ENCODE measurements at places on chromosomes 4 and X. TPM values are rescaled to one million over a fixed set of nuclear protein-coding genes. Genes with fewer than 3 reads are reported as not detected.

Gene PABPC1L2A
- not detected for total RNA-seq

Gene XAGE1A
- not detected for total RNA-seq

Gene CXorf49
- total RNA-seq: not detected

- no peak for DNase-seq
Observed at GRCh38 chr4:14415146-14415545, 587.1 kb upstream of the CPEB2 start.

- no peak for DNase-seq
Observed at GRCh38 chrX:37287741-37288444, 61.3 kb upstream of the PRRG1 start.

DNA sequence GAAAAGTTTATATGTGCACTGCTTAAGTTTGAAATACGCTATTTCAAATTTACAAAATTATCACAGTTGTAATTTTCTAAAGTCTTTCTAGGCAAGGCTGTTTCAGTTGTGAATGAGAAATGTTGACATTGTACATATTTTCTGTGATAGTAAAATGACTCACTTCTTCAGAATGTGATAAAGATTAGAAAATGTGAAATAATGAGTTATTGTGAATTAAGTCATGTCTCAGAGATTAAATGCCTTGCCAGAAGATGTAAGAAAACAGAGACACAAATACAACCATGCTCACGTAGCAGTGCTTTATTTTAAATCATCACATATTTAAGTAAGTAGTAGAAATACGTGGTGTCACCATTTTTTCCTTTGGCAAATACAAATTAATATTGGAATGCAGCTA lies 768 bp downstream of the CLCN4 start:
- DNase-seq: no peak

DNA sequence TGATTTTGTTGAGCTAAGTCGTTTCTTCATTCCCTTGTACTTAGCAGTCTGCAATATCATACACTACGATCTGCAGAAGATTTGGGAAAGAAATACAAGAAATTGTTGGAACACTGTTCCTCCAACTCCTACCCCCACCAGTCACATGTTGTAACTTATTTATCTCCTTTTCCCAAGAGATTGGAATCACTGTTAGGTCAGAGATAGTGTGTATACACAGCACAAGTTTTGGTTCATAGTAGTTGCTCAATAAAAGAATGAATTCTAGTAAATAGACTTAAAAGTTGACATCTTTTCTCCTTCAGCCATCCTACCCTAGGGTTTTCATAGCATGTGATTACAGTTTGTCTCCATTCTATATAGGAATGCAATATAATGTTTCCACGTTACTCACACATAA lies 68.8 kb downstream of the ARFIP1 start:
- no peak for DNase-seq

GRCh38 chr4:144714166-144714565 lies 68.2 kb downstream of the HHIP start:
- no peak for DNase-seq

GRCh38 chrX:109719264-109719663 lies 13.8 kb downstream of the ACSL4 start:
- no peak for DNase-seq

GRCh38 chr4:173194157-173194556 lies 25.5 kb downstream of the GALNT7 start:
- DNase-seq: no peak

DNA sequence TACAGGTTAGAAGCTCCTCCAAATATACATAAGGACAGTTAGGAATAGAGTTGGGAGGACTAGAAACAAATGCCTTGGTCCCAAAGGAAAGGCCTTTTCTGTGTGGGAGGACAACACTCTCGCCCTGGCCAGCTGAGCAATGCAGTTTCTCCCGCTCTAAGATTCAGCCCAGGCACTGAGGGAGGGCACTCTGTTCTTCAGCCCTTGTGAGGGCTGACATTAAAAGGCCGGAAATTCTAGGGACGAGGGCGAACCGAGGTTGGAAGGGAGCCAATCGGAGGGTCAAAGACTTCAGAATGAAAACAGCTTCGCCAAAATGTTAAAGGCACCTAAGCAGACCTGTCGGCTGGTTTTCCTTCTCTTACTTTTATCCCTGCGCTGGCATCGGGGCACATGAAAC lies 2.9 kb upstream of the PTCHD1 start:
- no peak for DNase-seq

DNA sequence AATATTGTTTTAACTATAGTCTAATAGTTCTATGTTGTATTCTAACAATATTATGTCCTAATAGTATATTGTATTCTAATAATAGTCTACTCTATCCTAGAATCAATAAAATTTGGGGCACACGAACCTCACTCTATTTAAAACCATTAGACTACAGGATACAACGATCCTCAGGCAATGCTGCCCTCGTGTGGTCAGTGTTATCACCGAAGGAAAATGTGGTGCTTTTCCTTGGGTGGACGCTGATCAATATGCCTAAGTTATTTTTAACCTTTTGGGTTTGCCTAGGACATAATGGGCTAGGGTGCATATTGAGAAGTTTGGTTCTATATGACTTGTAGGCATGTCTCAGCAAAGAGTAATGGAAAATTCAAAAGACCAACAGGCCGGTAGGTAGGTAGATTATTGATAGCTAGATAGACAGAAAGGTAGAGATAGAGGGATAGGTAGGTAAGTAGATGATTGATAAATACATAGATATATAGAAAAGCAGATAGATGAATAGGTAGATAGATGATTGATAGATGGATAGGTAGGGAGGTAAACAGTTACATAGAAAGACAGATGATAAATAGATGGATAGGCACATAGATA lies 75.1 kb downstream of the PRKX start:
- peak; percentile 14 for DNase-seq

Data from HFFc6 (cell line).